Fibroblast of skin of left quadriceps (primary cell): ENCODE measurements at places on chromosomes 4 and X.
A peak's percentile ranks its signal among the peaks of the same experiment; 100 is the strongest.

- no peak for DNase-seq
Observed at GRCh38 chrX:19885732-19886131, 1.7 kb downstream of the SH3KBP1 start.

DNA sequence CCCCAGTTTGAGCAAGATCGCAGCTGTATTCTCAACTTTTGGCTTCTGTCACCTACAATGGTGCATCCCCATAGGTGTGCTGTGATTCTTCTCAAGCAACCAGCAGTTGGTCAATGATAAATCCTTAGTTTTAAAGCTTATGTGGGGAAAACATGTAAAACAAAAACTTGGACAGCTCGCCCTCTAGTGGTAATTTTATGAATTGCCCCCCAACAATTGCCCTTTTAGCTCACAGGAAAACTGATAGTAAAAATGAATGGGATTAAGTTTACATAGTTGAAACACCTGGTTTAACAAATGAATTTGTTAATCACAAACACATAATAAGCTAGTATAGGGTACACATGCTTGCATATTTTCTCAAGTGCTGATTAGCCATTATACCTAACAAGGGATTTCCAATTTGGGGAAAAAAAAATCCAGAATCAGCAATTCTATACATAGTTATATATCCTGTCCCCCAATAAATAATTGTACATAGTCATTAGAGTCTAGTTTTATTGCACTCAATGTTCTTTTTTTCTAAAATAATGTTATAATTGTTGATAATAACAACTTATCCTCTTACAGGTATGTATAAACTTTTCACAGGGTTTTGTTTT, 30.1 kb downstream of the TEX13A start:
- DNase-seq, result no peak

- DNase-seq, result no peak
Observed at GRCh38 chrX:12790885-12791256, 341 bp upstream of the PRPS2 start.

DNA sequence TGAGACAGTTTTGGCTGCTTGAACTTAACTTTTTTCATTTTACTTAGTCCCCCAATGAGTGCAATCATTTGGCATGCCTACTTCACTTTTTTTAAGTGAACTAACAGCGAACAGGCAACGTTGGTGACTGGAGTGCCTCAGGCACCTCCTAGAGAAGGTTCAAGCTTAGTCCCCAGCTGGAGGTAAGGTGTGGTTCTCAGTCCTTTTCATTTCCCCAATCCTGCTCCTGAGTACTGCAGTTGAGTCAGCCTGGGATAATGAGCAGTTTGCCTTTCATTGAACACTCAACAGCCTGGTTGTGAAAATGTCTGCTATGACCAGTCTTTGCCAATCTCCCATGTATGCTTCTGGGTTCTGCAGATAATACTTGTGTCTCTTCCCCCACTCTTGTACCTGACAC, 109.5 kb downstream of the CDKL5 start:
- no peak for DNase-seq

DNA sequence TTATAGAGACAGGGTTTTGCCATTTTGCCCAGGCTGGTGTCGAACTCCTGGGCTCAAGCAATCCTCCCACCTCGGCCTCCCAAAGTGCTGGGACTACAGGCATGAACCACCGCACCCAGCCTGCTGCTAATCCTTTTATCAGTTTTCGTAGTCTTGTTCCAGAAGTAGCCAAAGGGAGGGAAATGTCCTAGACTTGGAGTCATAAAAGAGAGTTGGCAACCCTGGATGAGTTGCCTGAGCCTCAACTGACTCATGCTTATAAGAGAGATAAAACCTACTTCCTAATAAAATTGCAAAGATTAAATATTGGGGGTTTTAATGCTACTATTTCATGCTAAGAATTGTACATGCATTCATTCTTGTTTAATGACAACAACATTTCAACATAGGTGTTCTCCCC, 44.3 kb downstream of the CD40LG start:
- no peak for DNase-seq

GRCh38 chrX:107014936-107015335, 14.9 kb upstream of the MORC4 start:
- DNase-seq, result no peak

DNA sequence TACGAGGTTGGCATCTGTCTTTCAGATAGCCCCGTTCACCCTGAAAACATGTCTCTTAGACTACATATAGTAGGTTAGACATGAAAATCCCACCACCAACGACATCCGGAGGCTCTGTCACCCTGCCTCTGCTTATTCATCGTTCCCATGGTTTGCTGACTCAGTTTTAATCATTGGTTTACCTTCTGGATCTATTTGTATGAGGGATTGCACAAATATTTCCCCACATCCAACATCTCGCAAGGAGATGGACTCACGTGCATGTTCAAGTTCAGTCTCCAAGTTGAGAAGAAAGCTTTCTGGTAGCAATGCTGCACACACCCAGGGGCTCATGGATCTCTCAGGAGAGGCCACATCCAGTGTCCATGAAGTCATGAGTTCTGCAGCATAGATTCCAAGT, 10.8 kb downstream of the CETN2 start:
- no peak for DNase-seq

DNA sequence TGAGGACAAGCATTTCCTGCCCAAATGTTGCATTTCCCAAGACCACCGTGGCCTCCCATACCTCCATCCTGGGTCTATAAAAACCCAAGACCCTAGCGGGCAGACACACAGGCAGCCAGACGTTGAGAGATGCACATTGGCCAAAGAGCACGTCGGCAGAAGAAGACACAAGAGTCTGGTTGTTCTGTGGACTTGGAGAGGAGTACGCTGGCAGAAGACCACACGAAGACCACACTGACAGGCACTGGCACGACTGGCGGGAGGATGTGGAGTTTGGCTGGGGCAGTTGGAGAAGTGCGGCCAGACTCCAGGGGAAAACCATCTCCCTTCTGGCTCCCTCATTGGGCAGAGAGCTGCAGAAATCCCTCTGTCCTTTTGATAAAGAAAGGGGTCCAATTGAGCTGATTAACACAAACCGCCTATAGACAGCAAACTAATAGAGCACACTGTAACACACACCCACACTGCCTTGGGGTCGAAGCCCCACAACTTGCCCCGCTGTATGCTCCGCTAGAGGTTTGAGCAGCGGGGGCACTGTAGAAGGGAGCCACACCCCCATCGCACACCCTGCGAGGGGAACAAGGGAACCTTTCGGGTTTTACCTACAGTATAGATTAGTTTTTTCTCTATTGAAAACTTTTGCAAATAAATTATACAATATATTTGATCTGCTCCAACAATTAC, 376.7 kb upstream of the KLHL4 start:
- no peak for DNase-seq

GRCh38 chr4:77104791-77105540, 29.2 kb upstream of the CCNI start:
- peak; percentile 8 for DNase-seq

DNA sequence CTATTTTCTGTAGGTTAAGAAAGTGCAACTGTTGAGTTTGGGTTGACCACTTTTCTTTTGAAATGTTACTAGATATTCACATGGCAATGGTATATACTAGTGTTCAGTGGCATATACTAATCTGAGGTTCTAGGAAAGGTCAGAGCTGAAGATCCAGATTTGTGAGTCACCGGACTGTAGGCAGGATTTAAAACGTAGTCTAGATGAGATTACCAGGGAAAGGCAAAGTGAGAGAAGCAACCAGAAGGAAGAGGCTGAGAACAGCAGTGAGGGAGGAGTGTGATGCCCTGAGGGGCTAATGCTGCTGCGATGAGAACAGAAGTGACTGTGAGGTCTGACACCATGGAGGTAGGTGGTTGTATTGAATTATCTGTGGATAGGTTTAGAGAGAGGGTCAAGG, 9.7 kb upstream of the PLA2G12A start:
- DNase-seq, result no peak

GRCh38 chr4:152468408-152468807, 67.5 kb downstream of the FBXW7 start:
- no peak for DNase-seq

DNA sequence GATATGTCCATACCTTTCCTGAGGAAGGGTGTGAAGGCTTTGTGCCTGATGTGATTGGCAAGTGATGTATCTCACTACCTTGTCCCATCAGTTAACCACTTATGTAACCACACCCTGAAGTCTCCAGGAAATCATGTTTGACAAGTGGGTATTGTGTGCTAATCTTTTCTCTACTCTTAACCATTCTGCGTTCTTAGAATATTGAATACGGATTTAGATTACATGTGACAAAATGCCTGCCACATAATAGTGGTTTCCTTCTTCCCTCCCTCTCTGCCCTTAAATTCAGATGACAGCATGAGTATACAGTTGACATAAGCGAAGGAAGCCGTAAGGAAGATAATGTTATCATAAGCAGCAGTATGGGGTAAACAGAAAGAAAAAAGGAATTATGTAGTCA, 108.4 kb downstream of the KLHL8 start:
- no peak for DNase-seq

- no peak for DNase-seq
Observed at GRCh38 chr4:26145212-26145611, 175.6 kb upstream of the RBPJ start.

DNA sequence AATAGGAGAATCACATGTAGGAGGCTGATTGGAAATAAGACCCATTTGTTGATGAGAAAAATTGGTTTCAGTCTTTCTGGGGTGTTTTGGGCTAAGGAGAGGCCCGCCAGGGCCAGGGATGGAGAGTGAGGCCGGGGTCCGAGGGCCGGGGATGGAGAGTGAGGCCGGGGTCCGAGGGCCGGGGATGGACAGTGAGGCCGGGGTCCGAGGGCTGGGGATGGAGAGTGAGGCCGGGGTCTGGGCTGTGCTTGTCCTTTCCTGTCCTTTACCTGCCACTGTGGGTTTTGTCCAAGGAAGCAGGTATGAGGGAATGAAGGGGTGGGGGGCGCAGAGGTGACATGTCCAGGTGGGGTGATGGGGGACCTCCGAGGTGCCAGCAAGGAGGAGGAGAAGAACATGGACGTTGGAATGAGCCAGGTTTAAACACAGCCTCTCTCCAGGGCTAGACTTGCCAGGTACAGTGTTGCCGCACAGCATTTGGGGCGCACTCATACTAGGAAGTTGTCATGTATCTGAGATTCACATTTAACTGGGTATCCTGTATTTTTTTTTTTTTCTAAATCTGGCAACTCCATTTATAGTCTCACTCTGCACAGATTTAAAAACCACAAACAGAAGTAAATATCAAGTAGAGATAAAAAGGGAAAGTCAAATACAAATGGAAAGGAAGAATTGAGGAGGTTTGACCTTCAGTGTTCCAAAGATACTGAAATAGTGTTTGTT, 8.8 kb downstream of the RGS12 start:
- DNase-seq, result no peak

DNA sequence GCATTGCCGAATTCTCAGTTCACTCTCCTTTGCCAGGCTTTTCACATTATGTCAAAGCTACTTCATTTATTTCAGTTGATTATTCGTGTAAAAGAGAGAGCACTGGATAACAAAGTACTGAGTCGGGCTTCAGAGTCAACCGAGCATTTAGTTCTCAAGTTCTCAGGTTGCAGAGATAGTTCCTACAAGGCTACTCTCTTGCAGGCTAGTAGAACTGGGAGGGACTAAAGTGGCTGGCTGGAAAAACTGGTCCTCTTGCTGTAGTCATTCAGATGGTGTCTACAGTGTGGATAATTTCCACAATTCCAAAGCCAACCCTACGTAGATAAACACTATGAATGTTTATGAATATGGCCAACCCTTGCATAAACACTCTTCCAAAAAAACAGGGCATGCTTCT, 4.6 kb upstream of the CCNG2 start:
- no peak for DNase-seq

DNA sequence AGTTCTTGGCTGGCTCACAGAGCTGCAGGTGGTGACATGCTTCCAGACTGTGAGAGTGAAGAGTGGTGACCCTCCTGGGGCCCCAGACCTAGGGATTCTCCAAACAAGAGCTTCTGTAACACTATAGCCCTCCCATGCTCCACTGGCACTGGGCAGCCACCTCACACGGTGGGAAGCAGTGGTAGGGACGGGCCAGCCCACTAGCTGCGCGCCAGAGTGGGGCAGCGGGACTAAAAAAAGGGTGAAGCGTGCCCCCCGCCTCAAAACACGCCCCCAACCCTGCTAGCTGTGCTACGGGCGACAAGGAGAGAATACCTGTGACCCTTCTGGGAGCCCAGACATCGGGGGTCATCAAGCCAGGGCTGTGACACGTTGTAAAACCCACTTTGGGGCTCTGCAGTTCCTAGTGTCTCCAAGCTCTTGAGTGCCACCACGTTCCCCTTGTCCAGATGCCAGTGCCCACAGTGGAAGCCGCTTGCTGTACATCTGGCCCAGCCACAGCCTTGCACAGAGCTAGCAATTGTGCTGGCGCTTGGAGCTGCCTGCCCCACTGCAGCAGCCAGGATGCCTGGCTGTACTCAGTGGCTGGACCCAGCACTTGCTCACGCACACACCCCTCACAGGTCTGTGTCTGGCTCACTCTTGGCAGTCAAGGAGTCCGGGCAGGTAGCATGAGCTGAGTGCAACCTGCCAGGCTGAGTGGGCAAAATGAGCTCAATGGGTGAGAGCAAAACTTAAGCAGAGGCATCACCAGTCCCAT, 100.0 kb downstream of the DCAF12L2 start:
- no peak for DNase-seq

DNA sequence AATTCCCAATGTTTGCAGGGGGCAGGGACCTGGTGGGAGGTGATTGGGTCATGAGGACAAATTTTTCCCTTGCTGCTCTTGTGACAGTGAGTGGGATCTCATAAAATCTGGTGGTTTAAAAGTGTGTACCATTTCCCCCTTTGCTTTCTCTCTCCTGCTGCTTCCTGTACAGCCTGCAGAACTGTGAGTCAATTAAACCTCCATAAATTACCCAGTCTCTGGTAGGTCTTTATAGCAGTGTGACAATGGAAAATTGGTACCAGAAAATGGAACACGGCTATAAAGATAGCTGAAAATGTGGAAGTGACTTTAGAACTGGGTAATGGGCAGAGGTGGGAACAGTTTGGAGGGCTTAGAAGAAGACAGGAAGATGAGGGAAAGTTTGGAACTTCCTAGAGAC, 108.7 kb upstream of the NPFFR2 start:
- DNase-seq, result no peak

- DNase-seq, result peak; percentile 20
Observed at GRCh38 chr4:15040916-15041463, 38.7 kb downstream of the CPEB2 start.
